NCI-H82 (cell line): ENCODE measurements at places on chromosomes 2 and 18.

DNA sequence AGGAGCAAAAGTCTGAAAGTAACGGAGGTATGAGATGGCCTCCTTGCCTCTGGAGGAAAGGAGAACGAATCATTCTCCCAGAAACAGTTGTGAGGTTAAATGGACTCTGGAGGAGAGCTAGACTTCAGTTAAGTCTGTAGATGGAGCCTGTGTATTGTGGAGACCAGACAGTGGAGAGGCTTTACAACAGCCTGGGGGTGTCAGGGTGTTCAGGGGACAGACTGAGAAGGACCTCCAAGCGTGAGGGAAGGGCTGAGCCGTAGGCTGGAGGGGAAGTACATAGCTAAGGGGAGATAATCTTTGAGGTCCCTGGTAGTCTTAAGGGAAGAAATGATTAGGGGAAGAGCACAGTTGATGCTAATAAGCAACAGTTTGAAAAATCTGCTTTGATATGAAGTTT is 76.6 kb downstream of the GALNT1 start:
- no peak for DNase-seq

DNA sequence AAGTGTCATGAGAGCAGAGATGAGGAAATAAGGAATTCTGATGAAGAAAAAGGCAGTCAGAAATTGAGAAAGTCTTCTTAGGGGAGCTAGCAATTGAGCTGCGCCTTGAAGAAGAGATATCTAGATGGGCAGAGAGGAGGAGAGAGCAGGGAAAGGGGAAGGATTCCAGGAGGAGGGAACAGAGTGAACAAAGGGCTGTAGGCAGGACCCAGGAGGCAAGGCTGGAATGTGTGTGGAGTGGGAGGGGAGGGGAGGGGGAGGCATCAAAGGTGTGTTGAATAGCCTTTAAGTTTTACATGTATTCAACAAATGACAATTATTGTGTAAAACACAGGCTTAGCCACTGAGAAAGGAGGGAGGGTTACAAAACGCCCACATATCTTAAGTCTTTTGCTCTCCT is 164.5 kb downstream of the TDRD15 start:
- DNase-seq, result no peak

DNA sequence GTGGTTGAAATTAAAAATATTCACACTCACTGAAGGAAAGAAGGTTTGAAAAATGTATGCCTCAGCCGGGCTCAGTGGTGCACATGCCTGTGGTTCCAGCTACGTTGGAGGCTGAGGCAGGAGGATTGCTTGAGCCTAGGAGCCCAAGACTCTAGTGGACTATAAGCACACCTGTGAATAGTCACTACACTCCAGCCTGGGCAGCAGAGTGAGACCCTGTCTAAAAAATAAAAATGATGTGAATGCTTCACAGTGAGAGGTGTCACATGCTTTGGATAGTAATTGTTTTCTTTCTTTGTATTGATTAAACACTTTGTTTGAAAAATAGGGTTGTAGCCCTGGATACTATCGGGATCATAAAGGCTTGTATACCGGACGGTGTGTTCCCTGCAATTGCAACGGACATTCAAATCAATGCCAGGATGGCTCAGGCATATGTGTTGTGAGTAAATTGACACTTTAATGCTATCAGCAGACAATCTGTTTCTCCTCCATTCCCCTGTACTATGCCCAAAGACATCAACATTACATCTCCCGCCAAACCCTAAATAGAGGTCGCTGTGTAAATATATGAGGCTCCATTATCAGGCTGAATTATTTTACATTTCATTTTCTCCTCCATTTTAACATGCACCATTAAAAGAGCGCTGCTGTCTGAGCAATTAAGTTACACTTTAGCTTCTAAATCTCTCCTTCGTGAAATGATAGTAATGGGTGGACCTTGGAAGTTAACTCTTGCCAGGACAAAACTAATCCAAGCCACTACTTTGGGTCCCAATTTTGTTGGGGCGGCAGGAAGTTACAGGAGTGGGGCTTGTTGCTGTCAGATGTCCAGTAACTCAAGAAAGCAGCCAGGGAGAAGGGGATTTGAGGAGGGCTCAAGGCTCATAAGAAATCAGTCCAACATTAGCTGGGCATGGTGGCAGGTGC is 138.3 kb upstream of the TTC39C start:
- peak; percentile 30 for DNase-seq

DNA sequence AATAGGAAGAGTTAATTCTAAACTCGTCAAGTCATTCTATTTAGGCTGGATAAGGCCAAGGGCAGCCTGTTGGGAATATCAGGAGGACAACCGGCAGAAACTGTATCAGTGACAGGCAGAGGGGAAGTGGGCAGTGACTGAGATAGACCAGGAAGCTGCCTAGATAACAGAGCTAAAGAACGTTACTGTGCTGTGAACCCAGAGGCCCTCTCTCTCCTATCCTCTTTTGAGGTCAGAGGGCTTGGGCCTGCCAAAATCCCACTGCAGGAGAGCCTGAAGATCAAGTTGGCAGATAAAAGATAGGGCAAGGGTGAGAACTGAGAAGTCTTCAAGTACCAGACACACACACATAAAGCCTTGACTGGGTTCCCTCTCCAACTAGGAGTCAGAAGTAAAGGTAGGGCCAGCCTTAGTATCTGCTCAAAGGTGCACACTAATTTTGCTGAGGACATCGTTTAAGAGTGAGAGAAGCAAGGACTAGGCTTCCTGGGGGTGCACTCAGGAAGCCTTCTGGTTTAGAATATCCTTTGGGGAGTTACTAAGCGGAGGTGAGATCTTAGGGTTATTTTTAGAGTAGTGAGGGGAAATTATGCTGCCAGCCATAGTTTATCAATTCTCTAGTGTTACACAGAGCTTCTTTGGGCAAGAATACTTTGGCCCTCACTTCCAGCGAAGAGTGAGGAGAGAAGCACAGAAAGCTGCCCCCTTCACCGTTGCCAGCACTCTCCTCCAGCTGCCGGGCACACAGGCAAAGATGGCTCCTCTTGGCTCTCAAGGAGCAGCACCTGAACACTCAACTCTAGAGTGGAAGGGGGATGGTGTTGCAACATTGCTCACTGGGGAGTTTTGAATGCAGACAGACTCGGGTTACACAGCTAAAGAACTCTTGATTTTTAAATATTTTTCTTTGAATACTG is 9.8 kb downstream of the CAVIN2 start:
- DNase-seq, result no peak

- DNase-seq, result no peak
Observed at GRCh38 chr2:19536136-19536535, 177.7 kb upstream of the OSR1 start.

DNA sequence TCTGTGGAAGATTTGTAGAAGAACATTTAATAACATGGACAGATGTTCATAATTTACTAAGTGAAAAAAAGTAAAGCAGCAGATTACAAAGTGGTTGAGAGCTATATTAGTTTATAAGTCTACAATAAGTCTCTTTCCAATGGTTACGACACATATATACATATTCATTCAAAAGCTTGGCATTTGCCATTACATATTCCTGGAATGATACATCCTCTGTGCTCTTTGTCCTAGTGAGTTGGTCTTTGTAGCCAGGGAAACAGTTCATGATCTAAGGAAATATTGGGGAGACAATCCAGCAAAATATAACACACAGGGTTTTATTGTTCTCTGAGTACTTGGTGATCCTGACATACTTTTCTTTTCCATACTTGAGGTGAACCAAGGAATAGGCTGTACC is 32.5 kb upstream of the SOS1 start:
- DNase-seq, result no peak

DNA sequence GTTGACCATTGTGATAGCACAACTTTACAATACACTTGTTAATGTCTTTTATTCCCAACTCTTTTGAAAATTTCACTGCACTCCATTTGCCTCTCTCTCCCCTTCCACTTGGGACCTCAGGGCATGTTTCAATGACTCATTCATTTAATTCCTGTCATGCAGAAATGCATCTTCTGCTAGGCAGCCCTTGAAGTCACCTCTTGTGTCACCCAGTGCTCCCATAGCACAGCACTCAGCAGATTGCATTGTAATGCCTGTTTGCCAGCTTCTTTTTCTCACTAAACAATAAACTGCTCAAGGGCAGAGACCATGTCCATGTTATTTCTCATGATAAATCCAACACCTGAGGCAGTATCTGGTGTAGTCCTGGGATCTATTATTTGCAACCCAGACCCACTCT is 85.9 kb upstream of the ACSL3 start:
- no peak for DNase-seq

DNA sequence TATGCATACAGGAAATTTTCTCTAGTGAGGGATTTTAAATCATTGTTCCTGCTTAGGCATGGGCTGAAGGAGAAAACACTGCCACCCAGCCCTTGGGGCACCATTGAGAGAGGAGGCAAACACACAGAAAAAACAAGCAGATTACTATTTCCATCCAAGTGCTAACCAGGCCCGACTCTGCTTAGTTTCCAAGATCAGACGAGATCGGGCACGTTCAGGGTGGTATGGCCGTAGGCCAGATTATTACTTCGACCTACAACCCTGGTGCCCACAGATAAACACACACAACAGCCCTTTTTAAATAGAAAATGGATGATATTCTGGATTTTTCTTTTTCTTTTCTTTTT is 45.4 kb upstream of the RHOB start:
- no peak for DNase-seq

DNA sequence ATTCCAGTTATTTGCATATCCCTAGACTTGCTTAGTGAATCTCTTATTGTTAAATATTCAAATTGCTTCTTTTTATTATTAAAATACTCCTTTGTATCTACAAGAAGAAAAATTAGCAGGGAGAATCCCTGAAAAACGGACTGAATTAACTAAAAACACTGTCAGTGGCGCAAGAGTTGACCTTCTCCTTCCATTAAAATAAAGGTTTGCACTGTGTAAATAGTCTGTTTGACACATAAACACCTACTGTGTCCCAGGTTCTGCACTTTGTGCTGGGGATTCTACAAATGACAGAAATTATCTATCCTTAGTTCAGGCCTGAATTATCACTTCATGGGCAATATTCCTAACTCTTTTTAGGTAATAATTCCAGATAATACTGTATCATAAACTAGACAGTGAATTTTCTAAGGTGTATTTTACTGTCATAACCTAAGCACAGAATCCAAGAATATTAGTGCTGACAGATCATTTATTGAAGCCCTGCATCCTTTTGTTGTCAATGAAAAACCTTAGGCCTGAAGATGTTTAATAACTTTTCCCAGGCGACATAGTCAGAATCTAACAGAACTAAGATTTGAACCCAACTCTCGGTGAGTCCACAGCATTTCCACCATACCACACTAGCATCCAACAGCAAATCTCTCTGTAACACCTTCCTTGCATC is 17.0 kb upstream of the BMP10 start:
- no peak for DNase-seq

DNA sequence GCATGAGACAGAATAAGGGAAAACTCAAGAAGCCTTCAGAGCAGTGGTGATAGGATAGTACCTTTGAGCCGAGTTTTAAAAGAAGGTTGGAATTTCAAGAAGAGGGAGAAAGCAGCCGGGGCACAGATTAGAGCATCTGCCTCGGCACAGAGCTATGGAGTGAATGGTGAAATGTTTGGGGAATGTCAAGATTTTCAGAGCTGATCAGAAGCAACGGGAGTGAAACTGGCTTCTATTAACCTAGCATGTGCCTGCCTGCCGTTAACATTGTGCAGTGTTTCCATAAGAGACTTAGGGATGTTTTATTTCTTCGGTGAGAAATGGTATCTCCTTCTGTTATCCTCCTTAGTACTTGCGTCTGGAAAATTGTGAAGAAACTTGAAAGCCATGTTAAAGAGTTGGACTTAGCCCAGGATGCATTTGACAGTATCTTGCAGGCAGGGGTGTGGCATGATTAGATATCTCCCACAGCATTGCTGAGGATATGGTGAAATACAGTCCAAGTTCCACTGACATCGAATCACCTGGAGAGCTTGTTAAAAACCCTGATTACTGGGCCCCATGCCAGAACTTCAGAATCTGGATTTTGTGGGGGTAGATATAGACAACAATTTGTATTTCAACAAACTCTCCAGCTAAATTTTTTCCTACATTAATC is 96.8 kb upstream of the PPP1CB start:
- DNase-seq, result no peak

- peak; percentile 74 for DNase-seq
Observed at GRCh38 chr18:8480506-8481328, 128.5 kb upstream of the RAB12 start.

GRCh38 chr2:42249887-42250286 is 80.7 kb downstream of the EML4 start:
- no peak for DNase-seq

DNA sequence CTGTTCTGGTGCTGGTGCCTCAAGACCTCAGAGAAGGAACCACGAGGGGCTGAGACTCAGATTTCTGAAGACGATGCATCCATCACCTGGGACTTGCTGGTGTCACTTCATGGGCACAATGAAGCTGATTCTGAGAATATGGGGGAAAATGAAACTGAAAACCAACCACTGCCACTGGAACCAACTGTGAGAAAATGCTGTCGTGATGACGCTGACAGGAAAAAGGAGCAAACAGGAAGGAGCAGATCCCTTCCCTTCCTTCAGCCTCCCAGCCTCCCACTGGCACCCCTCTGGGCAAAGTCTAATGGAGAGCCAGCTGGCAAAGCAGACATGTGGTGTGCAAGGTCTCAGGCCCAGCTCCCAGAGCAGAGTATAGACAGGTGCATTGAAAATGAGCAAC is 109.7 kb downstream of the FOXI3 start:
- DNase-seq, result no peak

DNA sequence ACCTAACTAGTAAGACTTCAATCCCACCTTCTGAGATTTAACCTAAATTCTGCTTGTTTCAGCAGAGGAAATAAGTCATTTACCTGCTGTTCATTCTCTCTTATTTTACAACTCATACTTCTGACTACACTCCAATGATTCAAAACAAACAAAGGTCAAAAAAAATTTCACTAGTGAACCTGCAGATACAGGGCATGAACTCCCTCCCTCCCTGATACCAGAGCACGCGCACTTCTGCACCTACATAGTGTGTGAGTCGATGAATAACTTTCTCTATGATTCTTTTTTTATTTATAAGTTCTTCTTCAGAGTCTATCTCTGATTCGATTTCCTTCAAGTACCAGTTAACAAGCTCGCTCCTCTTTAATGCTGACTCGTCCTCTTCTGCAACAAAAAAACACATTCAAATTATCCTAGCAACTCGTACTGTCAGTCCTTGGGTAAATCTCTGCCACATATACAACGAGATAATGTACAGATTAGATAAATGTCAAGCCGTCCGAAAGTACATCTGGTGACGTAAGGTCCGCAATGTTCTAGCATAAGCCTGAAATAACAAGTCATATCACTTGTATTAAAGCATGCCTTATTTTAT is 7.4 kb upstream of the LCT start:
- DNase-seq, result no peak

- no peak for DNase-seq
Observed at GRCh38 chr2:208069186-208069585, 43.9 kb upstream of the PLEKHM3 start.

DNA sequence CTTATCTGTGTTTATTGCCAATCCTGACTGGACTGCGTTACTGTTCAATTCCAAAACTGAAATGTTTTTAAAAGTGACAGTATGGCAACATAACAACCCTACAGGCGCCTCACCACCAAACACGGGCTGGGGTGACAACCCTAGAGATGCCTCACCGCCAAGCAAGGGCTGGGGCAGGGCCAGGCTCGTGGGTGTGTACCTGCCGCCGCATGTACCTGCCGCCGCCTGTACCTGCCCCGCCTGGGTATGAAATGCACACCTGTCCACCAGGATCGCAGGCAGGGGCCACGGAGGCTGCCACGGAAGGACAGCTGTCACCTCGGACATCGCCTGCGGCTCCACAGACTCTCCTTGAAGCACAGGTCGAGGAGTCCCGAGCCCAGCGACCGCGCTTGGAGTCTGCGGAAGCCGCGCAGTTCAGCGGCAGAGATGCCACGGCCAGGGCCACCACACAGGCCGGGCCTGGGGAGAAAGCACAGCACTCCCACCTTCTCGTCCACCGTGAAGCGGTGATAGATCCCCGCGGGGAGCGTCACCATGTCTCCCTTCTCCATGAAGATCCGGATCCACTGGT is 18.9 kb downstream of the ADI1 start:
- no peak for DNase-seq
